Stimulated activated CD8-positive, alpha-beta memory T cell treated with anti-CD3 and anti-CD28 coated beads, Interleukin-15, amount 100 ng/mL, for 1 hour (primary cell): ENCODE measurements at places on chromosomes 3 and 15.

DNA sequence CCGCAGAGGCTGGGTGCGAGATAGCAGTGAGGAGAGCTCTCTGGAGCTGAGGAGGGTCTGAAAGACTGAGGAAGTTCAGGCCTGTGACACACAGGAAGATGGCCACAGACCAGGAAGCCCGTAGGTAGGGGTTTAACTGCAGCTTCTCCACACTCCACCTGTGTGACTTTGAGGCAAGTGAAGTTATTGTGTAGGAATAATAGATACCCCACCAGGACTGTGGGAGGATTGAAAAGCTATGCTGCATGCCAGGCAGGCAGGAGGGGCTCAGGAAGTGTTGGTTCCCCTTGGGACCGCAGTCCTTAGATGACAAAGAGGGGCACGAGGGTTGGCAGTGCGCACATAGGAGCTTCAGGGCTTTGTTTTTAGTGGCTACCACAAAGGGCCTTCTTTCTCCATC lies 50.9 kb downstream of the MAGEF1 start:
- no peak for DNase-seq

GRCh38 chr3:126025116-126025729 lies 56.2 kb downstream of the ROPN1B start:
- no peak for DNase-seq

- no peak for DNase-seq
Observed at GRCh38 chr3:58857402-58857801, 190.8 kb upstream of the FAM3D start.

GRCh38 chr15:85388566-85389305 lies 8.3 kb downstream of the AKAP13 start:
- no peak for DNase-seq

DNA sequence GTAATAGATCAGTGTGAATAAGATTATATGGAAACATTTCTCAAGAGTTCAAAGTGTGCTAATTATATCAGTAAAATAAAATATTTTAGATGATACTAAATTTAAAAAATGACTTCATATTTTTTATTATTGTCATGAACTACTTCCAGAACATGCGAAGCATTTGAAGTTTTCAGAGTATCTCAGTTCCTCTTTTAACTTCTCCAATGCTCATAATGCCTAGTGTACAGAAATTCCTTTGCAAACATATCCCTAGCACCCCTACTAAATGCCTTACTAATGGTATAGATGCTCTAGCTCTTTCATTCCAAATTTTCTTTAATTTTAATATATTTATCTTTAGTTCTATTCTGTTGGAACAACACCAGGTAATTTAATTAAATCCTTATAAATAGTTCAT lies 580.4 kb downstream of the CADM2 start:
- no peak for DNase-seq

- DNase-seq = no peak
Observed at GRCh38 chr3:32414522-32415202, 23.0 kb downstream of the CMTM7 start.

- DNase-seq = no peak
Observed at GRCh38 chr3:150359381-150359780, 48.7 kb upstream of the TSC22D2 start.
